ENCODE measurements at places on chromosomes 6 and 20. TPM values are rescaled to one million over a fixed set of nuclear protein-coding genes. Genes with fewer than 3 reads are reported as not detected.

YIPF3 gene
- 129 TPM for total RNA-seq

CDSN gene
- not detected for total RNA-seq

- DNase-seq, result no peak
- H3K4me1 ChIP-seq, result no peaks in the 10 kb centered on the region
- H3K27me3 ChIP-seq, result no peaks in the 10 kb centered on the region
- H3K27ac ChIP-seq, result no peak overlapping the region
- no peak overlapping the region for H3K4me3 ChIP-seq
Observed at GRCh38 chr6:95545226-95545625, 32.1 kb upstream of the MANEA start.

SNX9 gene
- 81.7 TPM for total RNA-seq

DNA sequence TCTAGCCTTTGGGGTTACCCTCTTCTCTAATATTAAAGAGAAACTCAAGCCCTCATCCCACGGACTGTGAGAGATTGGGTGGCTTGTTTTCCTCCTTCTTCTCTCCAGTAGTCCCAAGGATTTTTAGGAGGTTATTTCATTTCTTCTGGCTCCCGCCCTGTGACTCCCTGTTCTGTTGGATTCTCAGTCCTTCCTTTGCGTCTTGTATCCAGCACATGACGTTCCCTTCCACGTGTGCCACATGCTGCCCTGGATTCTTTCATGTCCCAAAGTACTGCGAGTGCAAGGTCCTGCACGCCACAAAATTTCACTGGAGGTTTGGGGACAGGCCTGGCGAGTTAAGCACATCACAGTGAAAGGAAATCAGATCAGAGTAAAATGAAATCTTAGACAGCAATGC lies 213.4 kb downstream of the PACRG start:
- H3K27me3 ChIP-seq, result no peaks in the 10 kb centered on the region
- H3K36me3 ChIP-seq, result no peaks in the 10 kb centered on the region
- H3K4me1 ChIP-seq, result no peaks in the 10 kb centered on the region
- H3K4me3 ChIP-seq, result no peak overlapping the region
- H3K27ac ChIP-seq, result no peak overlapping the region
- DNase-seq, result no peak

CST4 gene
- not detected for total RNA-seq

GRCh38 chr20:64077094-64077493 lies 2.2 kb downstream of the RGS19 start:
- H3K36me3 ChIP-seq, result no peaks in the 10 kb centered on the region
- DNase-seq, result peak; percentile 50
- H3K27ac ChIP-seq, result peak overlapping the region; percentile 78
- no peaks in the 10 kb centered on the region for H3K27me3 ChIP-seq
- H3K4me1 ChIP-seq, result no peaks in the 10 kb centered on the region

DNA sequence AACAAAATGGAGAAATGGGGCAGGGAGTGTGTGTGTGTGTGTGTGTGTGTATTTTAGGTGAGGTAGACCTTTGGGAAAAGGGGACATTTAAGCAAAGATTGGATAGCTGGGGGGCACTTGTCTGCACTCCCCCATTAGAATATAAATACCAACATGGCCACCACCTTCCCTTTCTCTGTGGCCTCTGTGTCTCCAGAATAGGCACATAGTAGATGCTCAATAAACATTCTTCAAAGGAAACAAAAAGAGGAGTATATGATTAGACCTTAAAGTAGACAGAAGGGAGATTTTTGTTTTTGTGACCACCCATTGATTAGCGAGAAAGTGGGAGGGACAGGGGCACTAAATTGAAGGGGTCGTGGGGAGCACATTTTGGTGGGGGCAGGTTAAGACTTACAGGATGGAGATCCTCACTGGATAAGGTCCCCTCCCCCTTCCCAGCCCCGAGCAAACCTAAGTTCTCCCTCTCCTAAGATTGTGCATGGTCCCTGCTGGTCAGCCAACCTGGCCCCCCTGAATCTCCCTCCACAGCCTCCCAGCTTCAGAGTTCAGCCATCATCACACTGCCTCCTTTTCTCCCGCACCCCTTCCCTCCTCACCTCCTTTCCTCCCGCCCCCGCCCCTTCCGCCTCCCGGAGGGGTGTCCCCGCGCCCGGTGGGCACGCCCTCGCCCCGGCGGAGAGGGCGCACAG lies 514 bp upstream of the TSHZ2 start:
- H3K4me3 ChIP-seq, result no peak overlapping the region
- no peaks in the 10 kb centered on the region for H3K4me1 ChIP-seq
- H3K27ac ChIP-seq, result no peak overlapping the region
- no peak for DNase-seq

- no peaks in the 10 kb centered on the region for H3K27me3 ChIP-seq
- peaks cover 5% of the 10 kb centered on the region for H3K4me1 ChIP-seq
- no peak for DNase-seq
- no peak overlapping the region for H3K4me3 ChIP-seq
Observed at GRCh38 chr6:53306819-53307347, 41.9 kb downstream of the ELOVL5 start.

DNA sequence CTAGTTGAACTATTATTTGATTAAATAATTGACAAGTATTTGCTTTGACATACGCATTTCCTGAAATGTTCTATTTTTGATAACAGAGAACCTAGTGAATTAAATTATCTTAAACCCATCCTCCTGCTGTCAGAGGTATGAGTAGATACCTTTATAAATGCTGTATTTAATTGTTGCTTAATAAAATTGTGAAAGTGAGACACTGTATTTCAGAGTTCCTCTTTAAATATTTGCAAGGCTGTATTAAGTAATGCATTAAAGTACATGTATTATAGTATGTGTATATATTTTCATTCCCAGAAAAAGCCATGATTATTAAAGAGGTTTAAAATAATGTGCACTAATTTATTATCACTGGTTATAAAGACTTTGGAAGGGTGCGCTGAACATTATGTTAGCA lies 483.8 kb downstream of the TFAP2B start:
- H3K27me3 ChIP-seq, result no peaks in the 10 kb centered on the region
- no peak overlapping the region for H3K27ac ChIP-seq
- H3K4me3 ChIP-seq, result no peak overlapping the region
- no peaks in the 10 kb centered on the region for H3K36me3 ChIP-seq
- no peak for DNase-seq

TMEM244 gene
- total RNA-seq, result not detected

ENPP1 gene
- 5.9 TPM for total RNA-seq

DNA sequence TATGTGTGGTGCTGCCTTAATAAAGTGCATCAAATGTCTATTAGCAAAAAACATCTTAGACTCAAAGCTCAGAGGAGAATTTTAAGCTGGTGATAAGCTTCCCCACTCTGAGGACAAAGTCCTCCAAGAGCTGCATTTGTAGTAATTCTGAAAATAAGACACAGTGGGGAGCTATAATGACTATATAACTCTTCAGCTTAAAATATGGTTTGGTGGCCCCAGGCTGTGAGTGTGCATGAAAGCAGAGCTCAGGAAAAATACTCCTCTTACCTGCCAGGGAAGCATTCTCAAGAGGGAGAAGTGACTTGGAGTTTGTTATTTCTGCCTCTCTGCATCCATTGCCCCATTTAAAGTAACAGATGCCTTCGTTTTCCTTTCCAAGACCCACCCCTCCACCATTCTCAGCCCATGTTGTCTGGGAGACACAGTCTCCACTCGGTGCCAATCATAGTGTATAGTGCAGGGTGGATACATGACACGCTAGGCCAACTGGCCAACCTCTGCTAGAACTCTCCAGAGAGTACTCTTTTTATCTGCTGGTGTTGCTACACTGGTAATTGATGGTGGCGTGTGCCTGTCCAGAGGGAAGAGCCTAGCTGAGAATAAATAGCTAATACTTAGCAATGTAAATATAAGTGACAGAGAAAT lies 229.2 kb downstream of the PHF3 start:
- H3K27me3 ChIP-seq, result no peaks in the 10 kb centered on the region
- no peak overlapping the region for H3K27ac ChIP-seq
- H3K36me3 ChIP-seq, result no peaks in the 10 kb centered on the region
- H3K4me3 ChIP-seq, result no peak overlapping the region
- H3K4me1 ChIP-seq, result no peaks in the 10 kb centered on the region
- DNase-seq, result no peak

DNA sequence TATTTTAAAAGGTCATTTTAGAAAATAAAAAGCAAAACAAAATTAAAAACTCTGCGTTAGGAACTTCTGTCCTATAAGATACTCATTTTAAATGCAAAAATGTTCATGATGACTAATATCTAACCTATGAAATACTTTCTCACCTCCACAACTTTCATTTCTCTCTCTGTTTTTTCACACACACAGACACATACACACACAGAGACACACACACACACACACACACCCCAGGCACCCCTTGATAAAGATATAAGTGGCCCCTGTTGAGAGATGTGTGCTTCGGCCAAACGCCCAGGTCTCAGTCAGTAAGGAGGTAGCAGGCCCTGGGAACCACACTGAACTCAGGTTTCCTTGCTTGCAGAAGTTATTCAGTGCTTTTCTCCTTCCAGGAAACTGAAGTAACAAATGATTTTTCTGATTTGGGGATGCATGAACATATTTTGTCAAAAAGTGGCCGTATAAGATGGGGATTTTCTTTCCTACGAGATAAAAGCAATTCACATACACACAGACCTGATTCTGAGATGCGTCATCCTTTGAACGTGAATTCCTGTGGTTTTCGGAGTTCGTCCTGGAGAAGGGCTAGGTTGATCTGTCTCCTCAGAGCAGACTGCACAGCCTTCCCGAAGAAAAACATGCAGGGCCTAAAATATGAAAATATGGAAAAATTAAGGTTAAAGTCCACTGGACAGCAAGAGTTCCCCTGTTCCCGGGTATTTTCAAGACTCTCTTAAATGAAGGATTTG lies 306.8 kb upstream of the FOXQ1 start:
- no peak overlapping the region for H3K4me3 ChIP-seq
- H3K4me1 ChIP-seq, result no peaks in the 10 kb centered on the region
- no peak for DNase-seq
- H3K27me3 ChIP-seq, result no peaks in the 10 kb centered on the region
- H3K36me3 ChIP-seq, result no peaks in the 10 kb centered on the region

- no peaks in the 10 kb centered on the region for H3K27me3 ChIP-seq
- H3K4me3 ChIP-seq, result no peak overlapping the region
- no peak overlapping the region for H3K27ac ChIP-seq
- H3K4me1 ChIP-seq, result no peaks in the 10 kb centered on the region
Observed at GRCh38 chr6:135707426-135707825, 144.1 kb upstream of the PDE7B start.

- no peak overlapping the region for H3K27ac ChIP-seq
- DNase-seq, result no peak
- H3K4me1 ChIP-seq, result no peaks in the 10 kb centered on the region
- no peak overlapping the region for H3K4me3 ChIP-seq
Observed at GRCh38 chr6:138428944-138429598, 25.0 kb downstream of the HEBP2 start.

DNA sequence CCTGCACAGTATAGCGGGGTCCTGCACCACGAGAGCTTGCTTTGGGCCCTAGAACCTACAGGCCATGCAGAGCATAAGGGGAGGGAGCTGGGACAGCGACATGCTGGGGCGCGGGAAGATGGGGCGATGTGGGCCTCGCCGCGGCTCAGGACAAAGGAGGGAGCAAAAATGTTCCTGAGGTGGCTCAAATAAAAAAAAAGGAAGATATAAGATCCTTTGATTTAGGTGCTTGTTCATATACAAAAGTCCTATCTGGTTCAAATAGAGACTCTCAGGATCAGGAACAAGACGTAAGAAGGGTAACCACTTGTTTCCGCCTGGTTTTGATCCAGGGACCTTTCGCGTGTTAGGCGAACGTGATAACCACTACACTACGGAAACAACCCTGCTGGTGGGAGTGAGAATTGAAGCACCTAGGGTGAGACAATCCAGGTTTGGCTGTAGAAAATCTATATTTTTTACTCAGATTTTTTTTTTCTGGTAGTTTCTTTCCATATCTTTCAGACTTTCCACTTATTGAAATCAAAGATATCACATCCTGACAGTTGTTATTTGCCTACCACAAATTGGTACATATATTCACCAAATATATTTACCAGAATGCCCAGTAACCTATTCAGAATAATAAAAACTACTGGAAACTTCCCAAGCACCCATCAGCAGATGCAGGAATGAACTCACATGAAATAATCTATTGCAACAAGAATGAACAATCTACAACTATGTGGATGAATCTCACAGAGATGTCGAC lies 177.9 kb upstream of the ZNF184 start:
- no peaks in the 10 kb centered on the region for H3K27me3 ChIP-seq
- no peaks in the 10 kb centered on the region for H3K4me1 ChIP-seq
- no peak for DNase-seq
- no peak overlapping the region for H3K4me3 ChIP-seq

GRCh38 chr6:79236711-79237110 lies 2.2 kb upstream of the HMGN3 start:
- no peak for DNase-seq
- no peak overlapping the region for H3K4me3 ChIP-seq
- H3K27ac ChIP-seq, result no peak overlapping the region
- no peaks in the 10 kb centered on the region for H3K4me1 ChIP-seq
- H3K27me3 ChIP-seq, result no peaks in the 10 kb centered on the region

DNA sequence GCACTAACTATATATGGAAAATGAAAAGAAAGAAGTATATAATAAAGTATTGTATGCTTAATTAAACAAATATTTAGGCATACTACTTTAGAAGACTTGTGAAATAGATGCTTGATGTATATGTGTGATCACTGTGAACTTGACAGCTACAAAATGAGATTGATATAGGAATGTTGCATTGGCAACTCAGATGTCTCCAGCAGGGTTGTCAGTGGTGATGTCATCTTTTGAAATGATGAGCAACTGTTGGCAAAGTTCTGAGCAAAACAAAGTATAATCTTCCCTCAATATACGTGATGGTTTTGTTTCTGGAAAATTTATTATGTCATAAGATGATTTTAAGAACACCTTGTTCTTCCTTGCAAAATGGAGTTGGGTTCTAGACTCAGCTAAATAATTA lies 133.8 kb downstream of the ARID1B start:
- H3K4me3 ChIP-seq, result no peak overlapping the region
- H3K27me3 ChIP-seq, result no peaks in the 10 kb centered on the region
- DNase-seq, result no peak
- H3K27ac ChIP-seq, result no peak overlapping the region

- H3K4me3 ChIP-seq, result no peak overlapping the region
- no peaks in the 10 kb centered on the region for H3K4me1 ChIP-seq
- no peak overlapping the region for H3K27ac ChIP-seq
- no peaks in the 10 kb centered on the region for H3K27me3 ChIP-seq
- peak; percentile 60 for DNase-seq
Observed at GRCh38 chr6:6826095-6826901, 237.8 kb downstream of the LY86 start.

RNF5 gene
- 75.8 TPM for total RNA-seq

DNA sequence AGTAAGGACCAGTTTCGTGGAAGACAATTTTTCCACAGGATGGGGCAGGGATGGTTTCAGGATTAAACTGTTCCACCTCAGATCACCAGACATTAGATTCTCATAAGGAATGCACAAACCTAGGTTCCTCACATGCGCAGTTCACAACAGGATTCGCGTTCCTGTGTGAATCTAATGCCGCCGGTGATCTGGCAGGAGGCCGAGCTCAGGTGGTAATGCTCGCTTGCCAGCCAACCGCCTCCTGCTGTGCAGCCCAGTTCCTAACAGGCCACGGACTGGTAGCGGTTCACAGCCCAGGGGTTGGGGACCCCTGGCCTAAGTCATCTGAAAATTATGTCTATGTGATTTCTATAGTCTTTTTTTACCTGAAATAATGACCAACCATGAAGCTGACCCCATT lies 217.5 kb downstream of the TMEM200A start:
- H3K4me1 ChIP-seq, result no peaks in the 10 kb centered on the region
- H3K36me3 ChIP-seq, result no peaks in the 10 kb centered on the region

KIF13A gene
- total RNA-seq, result 54.0 TPM
